Activated naive CD8-positive, alpha-beta T cell treated with anti-CD3 and anti-CD28 coated beads, Interleukin-2, amount 10 ng/mL, durations not matched to agents 7 days and 5 days (primary cell): ENCODE measurements at places on chromosomes 6 and 20. TPM values are rescaled to one million over a fixed set of nuclear protein-coding genes. Genes with fewer than 3 reads are reported as not detected.

MEP1A gene
- not detected for total RNA-seq

- DNase-seq, result no peak
Observed at GRCh38 chr6:46296586-46296985, 125.8 kb upstream of the ENPP5 start.

GRCh38 chr6:24933868-24934401, 1.8 kb downstream of the RIPOR2 start:
- peak; percentile 48 for DNase-seq

DNA sequence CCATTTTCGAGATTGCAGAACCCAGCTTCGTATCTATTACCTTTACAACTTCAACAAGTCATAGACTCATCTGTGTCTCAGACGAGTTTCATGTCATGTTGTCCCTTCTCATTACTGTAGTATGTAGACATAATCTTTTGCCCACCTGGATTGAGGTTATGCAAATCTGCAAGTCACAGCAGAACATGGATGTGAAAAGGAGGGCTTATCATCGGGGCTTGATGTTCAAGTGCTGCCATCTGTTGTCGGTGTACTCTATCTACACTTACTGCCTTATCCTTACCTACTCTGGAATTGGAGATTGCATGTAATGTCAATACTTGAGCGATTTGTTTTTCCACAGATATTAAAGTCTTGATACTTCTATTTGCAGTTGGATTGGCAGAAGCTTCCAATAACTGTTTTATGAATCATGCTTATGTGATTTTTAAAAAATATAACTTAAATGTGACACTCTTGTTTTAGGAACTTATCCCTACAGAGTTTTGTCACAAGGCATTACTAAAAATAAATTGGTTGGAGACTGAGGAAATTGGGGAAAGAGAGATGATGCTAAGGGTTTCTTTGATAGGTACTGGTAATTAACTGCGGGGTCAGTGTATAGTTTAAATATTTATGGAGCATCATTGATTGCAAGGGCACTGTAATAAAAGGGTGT, 3.0 kb upstream of the GOPC start:
- no peak for DNase-seq

SLC12A5 gene
- total RNA-seq, result 1.6 TPM

MOCS1 gene
- 0.37 TPM for total RNA-seq

TBX18 gene
- not detected for total RNA-seq

HLA-DOA gene
- total RNA-seq, result 7.5 TPM

SRMS gene
- total RNA-seq, result not detected
